ENCODE measurements at places on chromosomes 12 and 14.

DNA sequence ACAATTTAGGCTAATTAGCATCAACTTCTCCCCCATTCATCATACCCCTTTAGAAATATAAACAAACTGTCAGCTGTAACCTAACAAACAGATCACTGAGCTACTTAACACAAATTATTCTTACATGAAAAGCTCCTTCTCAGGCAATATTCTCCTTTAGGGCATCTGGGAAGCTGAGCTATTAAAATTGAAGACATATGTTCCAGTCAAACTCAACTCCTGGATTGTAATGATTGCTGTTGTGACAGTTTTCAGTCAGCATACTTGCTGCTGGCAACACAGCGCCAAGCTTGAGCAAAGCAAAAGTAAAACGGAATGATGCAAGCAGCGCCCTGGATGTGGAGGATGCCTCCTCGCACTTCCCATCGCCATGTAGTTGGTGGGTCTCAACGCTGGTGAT, 82.4 kb downstream of the SLC25A21 start:
- no peak for DNase-seq

- DNase-seq, result no peak
Observed at GRCh38 chr14:36426836-36427235, 93.2 kb downstream of the NKX2-1 start.

DNA sequence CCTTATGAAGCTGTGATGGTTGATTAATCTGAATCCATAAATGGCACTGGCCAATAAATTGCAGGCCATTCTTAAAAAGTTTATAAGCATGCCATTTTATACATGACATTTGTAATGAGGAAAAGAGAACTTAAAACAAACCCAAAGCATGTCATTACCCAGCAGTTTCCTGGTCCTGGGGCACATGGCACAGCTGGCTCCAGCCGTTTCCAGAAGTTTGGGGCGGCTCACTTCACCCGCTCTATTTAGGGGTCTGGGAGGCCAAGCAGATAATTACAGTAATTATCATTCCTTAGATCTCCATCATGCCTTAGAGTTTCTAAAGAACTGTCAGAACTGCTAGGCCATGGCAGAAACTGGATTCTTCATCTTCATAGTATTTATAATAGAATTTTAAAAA, 6.4 kb downstream of the ADGRD1 start:
- DNase-seq, result no peak

DNA sequence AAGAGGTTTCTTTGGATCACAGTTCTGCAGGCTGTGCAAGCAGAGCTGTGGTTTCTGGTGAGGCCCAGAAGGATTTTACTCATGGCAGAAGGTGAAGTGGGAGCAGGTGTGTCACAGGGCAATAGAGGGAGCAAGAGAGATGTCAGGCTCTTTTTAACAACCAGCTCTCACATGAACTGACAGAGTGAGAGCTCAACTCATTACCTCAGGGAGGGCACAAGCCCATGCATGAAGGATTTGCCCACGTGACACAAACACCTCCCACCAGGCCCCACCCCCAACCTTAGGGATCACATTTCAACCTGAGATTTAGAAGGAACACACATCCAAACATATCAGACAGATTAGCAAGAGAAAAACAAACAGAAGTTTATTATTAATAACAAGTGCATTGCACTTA, 470.4 kb downstream of the GALC start:
- no peak for DNase-seq

DNA sequence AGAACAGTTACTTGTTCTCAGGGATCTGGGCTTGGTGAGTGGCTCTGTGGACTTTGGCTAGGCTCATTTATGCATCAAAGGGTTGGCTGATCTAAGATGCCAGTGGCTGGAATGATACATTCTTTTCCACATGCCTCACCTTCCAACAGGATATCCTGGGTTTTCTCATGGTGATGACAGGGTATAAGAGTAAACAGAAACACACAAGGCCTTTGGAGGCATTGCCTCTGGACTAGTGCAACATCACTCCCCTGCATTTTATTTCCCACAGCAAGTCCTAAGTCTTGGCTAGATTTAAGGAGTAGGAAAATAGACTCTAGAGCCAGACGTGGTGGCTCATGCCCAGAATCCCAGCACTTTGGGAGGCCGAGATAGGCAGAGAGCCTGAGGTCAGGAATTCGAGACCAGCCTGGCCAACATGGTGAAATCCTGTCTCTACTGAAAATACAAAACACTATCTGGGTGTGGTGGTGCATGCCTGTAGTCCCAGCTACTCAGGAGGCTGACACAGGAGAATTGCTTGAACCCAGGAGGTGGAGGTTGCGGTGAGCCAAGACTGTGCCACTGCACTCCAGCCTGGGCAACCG, 47.9 kb downstream of the RPH3A start:
- DNase-seq, result peak; percentile 53

DNA sequence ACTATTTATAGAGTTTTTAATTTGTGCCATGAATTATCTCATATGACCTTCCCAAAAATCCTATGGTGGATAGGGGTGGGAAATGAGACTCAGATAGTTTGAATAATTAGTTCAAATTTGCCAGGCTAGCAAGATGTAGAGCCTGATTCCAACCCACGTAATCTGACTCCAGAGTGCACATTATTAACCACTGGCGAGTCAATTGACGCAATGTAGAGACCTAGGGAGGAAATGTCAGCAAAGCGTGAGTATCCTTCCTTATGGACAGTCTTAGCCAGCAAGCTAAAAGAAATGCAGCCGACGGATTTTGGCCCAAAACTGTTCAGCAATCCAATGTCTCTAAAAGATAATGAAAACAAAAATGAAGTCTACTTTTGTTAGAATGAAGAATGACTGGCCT, 193.3 kb upstream of the KRR1 start:
- DNase-seq, result no peak

DNA sequence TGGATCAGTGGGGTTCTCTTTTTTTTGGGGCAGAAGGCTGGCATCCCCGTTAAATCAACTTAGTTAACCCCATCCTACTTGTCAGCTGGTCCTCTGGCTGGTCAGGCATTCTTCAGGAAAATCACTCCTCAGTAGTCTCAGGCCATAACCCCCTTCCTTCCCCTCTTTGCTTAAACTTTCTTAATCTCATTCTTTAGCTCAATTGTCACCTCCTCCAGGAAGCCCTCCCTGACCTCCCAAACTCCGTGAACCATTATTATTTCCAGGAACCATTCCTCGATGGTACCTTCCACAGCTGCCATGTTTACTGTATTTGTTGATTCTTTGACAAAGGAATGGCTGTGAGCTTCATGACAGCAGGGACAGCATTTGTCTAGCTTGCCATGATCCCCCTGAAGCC, 72.5 kb upstream of the FBXO21 start:
- DNase-seq, result no peak

DNA sequence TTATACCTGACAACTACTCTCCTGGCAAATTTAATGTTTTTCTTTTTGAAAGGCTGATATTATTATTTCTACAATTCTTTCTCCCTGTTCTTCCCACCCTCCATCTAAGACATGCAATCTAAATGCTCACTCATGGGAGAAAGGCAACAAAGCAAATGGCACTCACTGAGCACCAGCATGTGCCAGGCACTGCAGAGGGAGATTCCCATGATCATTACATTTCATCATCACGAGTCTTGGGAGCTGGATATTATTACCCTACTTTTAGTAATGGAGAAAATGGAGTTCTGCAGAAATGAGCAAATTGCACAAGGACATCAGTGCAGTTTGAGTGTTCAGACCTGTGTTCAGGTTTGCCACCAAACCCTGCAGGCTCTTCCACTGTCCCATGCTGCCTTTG, 27.9 kb downstream of the PPM1H start:
- DNase-seq, result no peak

DNA sequence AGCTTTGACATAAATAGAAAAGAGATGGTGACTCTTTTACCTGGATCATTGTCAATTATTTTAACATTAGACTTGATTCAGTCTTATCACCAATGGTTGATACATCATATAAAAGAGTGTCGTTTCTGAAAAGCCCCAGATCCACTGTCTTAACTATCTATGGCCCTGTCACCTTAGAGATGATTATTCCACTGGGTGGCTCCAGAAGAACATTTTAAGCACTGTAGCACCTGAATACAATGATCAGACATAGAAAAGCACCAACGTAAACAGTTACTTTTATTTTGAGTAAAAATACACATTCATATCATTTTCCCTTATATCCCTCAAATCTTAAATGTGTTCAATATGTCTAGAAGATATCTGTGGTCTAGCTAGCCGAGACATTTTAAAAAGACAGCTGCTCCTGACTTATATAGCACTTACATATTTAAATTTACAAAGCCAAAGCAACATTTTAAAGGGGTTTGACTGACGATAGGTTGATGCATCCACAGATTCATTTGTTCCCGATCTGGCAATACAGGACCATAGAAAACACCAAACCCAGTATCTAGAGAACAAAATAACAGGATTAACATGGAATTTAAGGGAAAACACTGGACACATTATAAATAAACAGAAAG, 32.9 kb downstream of the TSPAN8 start:
- no peak for DNase-seq

GRCh38 chr12:15268309-15268708, 47.1 kb upstream of the RERG start:
- DNase-seq, result no peak

Measured in mesenchymal stem cell (in vitro differentiated cells and primary cell).